ENCODE measurements at places on chromosomes 6 and 20. TPM values are rescaled to one million over a fixed set of nuclear protein-coding genes. Genes with fewer than 3 reads are reported as not detected.

Gene PNLDC1
- not detected for total RNA-seq

Gene VSTM2L
- total RNA-seq: 2.6 TPM

Gene HLA-DOA
- total RNA-seq: 4.0 TPM

Gene ELOVL2
- total RNA-seq: not detected

Gene PRSS16
- total RNA-seq: 32.1 TPM

DNA sequence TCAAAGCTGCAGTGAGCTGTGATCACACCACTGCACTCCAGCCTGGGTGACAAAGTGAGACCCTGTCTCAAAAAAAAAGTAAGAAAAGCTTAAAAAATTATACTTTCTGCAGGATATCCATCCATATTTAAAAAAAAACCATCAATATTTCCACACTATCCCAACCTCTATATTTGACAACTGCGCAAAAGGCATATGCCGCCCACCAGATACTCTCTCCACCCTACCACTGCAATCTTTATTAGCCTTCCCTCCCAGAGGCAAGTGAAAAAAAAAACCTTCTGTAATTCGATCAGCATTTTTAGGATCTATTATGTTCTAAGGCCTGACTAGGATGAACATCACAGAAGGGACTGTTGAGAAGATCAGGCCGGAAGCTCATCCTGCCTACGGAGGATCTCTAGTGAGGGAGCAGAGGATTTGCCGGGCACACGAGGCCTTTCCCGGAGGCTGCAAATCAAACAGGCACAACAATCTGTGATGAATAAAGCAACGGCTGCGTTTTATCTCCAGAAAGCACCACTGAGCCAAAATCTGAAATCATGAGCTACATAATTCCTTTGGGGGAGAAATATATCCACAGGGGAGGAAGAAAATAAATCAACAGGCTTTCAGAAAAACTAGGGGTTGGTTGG, 65.9 kb downstream of the GFOD1 start:
- DNase-seq: no peak

- no peak for DNase-seq
Observed at GRCh38 chr6:157223511-157223910, 99.8 kb downstream of the TMEM242 start.

- DNase-seq: no peak
Observed at GRCh38 chr20:18252597-18253451, 35.5 kb upstream of the ZNF133 start.

GRCh38 chr20:23061734-23062561, 12.5 kb upstream of the THBD start:
- DNase-seq: no peak

DNA sequence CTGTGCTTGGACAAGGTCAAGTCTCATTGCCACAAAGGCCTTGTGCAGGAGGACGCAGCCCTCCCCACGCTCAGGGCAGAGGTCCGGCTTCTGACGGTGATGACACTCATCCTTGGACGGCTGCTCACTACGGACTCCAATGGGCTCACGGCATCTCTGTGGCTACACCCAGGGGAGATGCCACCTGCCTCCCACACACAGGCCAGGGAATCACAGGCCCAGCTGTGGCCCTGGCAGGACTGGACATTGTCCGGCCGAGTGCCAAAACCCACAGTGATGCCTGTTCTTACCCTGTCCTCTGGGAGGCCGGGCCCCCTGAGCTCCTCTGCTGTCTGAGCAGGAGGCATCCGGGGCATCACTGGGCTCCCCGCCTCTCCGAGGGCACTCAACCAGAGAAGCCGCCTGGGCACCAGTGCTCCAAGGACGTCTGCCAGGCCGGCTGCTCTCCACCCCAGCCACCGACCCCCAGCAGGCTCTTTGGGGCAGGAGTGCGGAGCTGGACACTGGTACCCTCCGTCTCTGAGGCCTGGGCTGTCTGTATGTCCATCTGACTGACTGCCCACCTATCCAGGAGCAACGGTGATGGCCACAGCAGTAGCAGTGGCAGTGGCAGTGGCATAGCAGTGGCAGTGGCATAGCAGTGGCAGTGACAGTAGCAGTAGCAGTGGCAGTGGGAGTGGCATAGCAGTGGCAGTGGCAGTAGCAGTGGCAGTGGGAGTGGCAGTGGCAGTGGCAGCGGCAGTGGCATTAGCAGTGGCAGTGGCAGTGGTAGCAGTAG, 1.9 kb downstream of the RBBP8NL start:
- DNase-seq: no peak

DNA sequence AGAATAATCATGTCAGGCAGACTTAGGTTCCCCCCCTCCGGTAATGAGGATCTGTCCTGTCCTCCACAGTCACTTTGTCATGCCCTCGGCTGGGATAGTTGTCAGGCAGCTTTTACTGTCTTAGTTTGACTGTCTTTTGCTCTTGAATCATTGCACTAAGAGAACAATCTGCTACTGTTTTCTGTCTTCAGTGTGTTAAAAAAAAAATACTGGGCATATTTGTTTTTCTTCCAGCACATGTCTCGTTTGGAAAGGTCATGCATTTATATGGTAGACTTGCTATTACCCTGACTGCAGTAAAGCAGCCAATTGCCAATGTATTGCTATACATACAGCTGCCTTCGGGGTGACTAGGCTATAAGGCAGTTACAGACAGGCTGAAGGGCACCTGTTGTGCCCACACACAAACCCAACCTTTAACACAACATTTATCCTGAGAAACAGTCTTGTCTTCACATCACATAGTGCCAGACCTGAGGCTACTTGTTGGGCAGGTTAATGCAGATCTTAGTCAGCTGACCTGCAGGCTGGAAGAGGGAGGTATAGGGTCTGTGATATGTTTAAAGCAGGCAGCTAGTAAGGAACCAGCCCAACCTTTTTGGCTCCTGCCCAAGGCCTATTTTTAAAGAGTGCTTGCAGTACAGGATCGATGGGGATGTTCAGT, 26.7 kb downstream of the ARFGEF3 start:
- DNase-seq: peak; percentile 50

DNA sequence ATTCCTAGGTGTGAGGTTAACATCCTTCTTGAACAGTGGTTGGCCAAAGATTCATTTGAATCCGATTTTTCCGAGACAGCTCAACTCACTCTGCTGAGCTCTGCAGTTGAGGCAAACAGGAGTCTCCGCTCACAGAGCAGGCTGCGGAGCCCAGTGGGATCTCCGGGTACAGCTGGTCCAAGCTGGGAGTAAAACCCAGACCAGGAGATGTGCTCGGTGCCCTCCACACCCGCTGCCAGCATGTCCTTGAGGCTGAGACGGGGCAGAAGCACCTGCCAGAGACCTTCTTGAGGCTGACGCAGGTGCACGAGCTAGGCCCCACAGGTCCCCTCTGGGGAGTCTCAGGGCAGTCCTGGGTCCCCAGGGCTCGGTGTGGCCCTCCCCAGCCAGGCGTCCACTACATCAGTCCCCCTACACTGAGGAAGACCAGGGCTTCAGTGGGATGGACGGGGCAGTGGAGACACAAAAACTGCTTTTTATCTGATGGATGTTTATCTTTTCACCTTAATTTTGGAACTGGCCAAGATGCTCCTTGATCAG, 119.0 kb downstream of the AGPAT4 start:
- no peak for DNase-seq

GRCh38 chr6:29656157-29656556, 735 bp upstream of the MOG start:
- DNase-seq: no peak

DNA sequence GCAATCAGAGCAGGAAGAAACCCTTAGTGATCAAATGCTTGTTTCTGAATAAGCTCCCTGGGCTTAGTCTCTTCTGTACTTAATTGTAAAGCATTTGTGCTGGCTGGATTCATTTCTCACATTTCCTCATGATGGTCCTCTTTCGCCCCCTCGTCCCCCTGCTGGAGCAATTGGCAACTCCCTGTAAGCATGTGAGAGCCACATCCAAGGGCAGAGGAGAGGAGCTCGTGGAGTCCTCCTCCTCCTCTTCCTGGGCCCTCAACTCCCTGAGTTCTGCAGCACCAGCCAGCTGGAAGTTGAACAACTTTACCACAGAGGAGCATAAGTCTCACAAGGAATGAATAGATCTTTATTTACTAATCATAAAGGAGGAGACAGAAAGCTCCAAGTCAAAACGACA, 12.6 kb downstream of the ANKEF1 start:
- DNase-seq: no peak

GRCh38 chr20:2688041-2688591, 4.5 kb upstream of the EBF4 start:
- DNase-seq: peak; percentile 67

- DNase-seq: no peak
Observed at GRCh38 chr6:32109114-32109764, at the start of gene TNXB. TSS of gene TNXB (minus strand) at chr6:32109338. CDS start at chr6:32098198, 11,140 bp downstream.
